ENCODE measurements at places on chromosomes 5 and 9. TPM values are rescaled to one million over a fixed set of nuclear protein-coding genes. Genes with fewer than 3 reads are reported as not detected.

PCDHGC3 gene
- total RNA-seq = 38.6 TPM

OR13C5 gene
- total RNA-seq = not detected

BRIX1 gene
- total RNA-seq = 43.2 TPM

SLC2A6 gene
- 32.6 TPM for total RNA-seq

ADAMTS13 gene
- total RNA-seq = 0.86 TPM

CD74 gene
- 10.7 TPM for total RNA-seq

SLC25A2 gene
- total RNA-seq = under 0.01 TPM

All from myometrial cell (primary cell).